ENCODE measurements at places on chromosomes 11 and 22.

DNA sequence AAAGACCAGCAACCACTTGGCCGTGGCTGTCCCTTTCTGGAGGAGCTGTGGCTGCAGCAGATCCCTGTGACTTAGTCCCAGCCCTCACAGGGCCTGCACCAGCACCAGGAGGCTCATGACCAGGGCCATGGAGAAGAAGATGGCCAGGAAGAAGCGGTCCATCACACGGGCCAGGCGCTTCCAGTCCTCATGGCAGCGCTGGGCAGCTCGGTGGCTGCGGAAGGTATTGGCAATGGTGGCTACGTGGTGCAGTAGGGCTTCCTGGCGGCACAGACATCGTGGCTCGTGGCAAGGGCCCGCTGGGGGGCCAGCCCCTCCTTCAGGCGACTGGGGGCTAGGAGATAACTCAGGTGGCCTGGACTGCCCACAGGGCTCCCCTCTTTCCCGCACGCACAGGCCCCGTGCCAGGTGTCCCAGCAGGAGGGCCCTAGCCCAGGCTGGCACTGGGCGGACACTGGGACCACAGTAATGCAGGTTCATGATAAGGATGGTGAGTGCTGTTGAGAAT, 5.1 kb downstream of the CHRNA10 start:
- no peak for DNase-seq

DNA sequence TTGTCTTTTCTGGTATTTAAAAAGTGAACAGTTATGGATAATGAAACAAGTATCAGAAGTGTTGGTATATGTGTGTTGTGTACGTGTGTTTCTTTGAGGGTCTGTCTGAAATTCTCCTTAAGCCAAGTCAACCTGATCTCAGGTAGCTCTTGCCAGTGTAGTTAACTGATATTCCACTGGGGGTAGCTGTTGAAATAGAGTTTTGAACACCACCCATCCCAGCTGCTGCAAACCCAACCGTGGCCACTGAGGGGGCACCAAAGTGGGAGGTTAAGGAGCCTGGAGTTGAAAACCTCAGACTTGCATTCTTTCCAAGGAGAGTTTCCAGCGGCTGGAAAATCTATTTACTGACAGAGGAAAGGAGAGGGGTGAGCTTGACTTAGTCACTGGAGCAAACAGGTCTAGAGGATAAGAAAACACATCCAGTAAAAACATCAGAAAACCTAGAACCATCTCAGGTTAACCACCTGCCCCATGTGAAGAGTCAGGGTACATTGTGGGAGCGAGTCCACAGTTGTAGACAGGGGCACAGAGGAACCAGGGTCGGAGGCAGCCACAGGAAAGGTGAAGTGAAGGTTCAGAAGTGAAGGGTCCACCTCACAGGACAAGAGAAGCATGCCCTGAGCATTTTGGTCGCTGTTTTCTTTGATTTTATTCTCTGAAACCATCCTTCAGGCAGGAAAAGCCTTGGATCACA, 8.8 kb upstream of the CUL5 start:
- peak; percentile 71 for DNase-seq

DNA sequence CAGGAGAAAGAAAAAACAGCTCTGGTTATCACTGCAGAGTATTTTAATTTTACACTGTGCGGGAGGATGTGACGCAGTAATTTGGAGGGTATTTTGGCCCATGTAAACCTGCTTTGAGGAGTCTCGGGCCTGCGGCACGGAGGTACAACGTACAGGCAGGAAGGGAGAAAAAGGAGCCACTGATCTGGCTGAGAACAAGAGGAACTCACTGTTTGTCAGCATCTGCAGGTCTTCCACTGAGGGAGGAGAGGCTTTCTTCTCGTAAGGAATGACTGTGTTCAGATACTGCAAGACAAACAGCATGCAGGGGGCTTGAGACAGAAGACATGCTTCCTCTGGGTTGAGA, 44.0 kb downstream of the FEZ1 start:
- no peak for DNase-seq

- DNase-seq = peak; percentile 22
Observed at GRCh38 chr11:34614344-34615104, 6.4 kb upstream of the EHF start.

DNA sequence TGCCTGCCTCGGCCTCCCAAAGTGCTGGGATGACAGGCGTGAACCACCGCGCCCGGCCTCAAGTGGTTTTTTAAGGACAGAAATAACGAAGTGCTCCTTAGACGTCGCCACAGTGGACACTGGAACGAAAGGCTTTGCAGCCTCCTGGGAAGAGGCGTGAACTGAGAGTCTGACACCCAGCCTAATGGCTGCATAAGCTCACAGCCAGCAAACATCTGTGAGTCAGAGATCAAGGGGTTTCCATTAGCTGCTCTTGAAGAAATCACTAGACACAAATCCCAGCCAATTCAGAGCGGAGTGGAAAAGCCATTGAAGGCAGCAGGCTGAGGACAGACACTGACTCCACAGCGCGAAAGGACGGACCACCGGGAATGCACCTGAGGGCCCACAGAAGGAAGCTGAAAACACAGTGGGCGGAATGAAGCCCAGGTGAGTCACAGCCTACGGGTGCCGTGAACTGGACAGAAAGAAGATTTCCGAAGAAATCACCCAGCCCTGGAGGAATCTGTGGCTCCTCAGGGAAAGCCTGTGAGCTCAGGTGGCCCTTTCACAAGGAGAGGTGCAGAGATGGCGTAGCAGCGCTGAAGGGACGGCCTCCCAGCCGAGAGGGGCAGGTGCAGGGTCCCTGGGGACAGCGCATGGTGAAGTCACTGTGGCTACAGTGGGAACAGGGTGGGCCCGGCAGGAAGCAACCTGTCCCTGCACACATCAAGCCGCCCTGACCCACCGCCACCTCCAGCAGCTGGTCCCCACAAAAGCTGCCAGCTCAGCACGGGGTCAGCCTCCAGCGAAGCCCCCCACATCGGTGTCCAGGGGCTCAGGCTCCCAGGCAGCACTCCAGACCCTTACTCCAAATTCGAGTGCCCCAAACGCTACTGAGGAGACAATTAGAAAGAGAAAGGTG, 11.6 kb downstream of the LMNTD2 start:
- peak; percentile 36 for DNase-seq

GRCh38 chr11:71568704-71569349, 3.5 kb downstream of the KRTAP5-10 start:
- DNase-seq = peak; percentile 7

DNA sequence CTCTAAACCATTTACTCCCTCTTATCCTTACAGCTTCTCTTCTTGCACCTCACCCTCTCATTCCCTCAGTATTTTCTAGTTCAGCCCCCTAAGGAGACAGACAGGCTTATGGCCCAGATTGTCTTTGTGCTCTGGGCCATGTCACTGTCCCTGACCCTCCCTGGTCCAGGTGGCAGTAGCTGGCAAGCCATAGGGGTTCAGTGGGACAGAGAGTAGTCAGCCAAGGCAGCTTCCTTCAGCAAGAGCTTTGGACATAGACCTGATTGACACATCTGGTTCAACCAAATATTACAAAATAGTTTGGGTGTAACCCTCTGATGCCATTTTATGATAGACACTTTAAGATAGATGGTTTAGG, 53.9 kb downstream of the NCAM1 start:
- DNase-seq = no peak

GRCh38 chr11:134483857-134484256, 71.8 kb upstream of the B3GAT1 start:
- DNase-seq = no peak

- peak; percentile 96 for DNase-seq
Observed at GRCh38 chr11:134120143-134120850, 51.4 kb downstream of the JAM3 start.

DNA sequence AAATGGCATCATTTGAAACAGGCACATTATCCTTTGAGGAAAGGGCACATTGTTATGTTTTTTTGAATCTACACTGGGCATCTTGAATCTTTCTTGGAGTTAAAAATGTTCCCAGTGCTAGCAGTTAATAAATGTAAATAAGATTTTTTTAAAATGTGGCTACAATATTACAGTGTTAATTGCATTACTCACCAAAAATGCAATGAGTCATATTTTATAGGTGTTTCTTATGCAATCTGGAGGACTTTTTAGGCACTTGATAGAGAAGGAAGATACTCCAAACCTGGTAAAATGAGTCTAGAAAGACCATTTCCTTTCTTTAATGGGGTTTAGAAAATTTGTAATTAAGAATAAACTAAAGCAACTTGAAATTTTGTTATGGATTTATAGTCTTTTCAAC, 238.0 kb downstream of the METTL15 start:
- no peak for DNase-seq

DNA sequence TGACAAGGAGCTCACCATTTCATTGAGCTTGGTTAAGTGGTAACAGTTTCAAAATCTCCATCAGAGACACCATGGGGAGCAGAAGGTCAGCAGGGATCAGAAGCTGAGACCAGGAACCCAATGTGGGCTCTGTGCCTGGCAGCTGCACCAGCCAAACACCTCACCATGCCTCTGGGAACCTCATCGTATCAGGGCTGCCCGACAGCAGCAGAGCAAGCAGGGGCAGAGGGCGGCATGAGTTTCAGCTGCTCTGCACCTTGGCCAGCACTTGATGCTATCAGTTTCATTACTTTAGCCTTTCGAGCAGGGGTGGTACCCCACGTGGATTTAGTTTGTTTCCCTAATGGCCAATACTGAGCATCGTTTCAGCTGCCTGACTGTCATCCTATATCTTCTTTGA, 77.8 kb downstream of the DGCR2 start:
- no peak for DNase-seq

DNA sequence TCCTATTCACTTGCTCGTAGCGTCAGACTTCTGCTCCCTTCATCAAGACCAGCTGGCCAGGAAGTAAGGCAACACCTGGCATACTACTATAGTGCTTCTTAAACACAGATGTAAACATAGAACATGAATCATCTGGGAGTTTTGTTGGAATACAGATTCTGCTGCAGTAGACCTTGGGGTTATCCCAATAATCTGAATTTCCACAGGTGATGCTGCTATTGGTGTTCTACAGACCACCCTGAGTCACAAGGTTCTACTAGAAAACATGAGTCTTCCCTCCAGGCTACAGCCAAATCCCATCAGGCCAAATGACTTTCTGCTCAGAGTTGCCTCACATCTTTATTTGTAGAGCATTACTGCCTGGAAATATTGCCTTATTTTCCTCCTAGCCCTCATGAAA, 175.2 kb downstream of the NELL1 start:
- no peak for DNase-seq

GRCh38 chr22:28900379-28900925, 17.1 kb downstream of the ZNRF3 start:
- no peak for DNase-seq

DNA sequence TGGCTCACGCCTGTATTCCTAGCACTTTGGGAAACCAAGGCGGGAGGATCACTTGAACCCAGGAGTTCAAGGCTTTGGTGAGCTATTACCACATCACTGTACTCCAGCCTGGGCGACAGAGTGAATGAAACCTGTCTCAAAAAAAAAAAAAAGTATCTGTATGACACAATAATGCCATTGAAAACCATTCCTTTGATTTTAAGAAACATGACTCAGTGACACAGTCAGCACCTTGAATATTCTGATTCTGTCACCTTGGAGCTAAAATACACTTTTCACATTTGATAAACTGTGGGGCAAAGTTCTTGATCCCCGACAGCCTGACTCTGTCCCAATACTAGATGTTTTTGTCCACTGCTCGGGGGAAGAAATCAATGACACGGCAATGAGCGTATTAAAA, 16.7 kb upstream of the ELFN2 start:
- DNase-seq = no peak

DNA sequence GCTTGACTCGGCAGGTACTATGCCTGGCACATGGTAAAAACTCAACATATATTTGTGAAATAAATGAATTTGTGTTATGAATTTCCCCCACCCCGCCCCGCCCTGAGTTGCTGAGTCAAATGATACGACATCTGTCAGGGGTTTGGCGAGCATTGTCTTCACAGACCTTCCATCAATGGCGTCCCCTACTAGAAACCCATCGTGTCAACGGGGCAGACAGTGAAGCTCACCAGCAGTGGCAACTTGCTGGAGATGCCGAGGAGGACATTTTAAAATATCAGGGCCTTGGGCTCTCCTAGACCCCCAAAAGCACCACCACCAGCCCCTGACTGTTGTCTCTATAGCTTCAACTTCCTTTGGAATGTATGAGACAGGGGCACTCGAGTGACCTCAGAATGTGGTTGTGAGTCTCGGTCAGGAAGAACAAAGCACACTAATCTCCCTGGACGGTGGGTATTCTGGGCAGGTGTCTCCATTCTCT, 761 bp upstream of the NXF1 start:
- peak; percentile 54 for DNase-seq

GRCh38 chr22:23224846-23225245, 44.5 kb downstream of the BCR start:
- no peak for DNase-seq

DNA sequence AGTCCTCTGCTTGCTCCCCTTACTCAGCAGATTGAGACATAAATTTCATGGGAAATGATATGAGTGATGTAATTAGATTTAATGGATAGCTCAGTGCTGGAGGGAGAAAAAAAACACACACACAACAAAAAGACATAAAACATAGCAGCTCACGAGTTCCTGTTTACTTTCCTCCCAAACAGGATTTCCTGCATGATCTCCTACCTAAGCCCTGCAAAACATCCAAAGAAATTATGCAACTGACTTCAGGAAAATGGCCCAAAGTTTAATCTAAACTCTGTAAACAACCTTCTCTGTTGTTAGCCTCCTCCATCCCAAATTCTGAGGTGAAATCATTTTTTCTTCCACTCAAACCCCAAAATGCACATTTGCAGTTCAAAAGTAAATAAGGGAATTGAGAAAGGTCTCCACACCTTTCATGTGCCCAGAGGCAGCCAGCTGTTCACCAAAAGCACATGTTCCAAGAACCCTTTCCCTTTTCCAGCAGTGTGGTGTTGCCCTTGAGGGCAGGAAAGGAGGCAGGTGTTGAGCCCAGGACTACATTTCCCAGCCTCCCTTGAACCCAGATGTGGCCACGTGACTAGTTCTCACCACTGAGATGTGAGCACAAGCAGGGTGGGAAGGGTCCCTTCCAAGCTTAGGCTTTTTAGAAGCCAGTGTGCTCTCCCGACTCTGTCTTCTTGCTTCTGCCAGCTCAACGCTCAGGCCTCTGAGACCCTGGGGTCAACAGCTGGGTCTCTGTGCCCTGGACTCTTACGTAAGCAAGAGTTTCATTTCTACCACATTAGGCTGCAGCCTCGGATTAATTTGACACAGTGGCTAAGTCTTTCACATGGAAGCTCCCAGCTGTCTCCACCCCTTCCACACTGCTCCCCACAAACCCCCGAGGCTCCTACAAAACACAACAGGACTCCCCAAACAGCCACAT, 301.2 kb downstream of the CTTN start:
- DNase-seq = no peak

DNA sequence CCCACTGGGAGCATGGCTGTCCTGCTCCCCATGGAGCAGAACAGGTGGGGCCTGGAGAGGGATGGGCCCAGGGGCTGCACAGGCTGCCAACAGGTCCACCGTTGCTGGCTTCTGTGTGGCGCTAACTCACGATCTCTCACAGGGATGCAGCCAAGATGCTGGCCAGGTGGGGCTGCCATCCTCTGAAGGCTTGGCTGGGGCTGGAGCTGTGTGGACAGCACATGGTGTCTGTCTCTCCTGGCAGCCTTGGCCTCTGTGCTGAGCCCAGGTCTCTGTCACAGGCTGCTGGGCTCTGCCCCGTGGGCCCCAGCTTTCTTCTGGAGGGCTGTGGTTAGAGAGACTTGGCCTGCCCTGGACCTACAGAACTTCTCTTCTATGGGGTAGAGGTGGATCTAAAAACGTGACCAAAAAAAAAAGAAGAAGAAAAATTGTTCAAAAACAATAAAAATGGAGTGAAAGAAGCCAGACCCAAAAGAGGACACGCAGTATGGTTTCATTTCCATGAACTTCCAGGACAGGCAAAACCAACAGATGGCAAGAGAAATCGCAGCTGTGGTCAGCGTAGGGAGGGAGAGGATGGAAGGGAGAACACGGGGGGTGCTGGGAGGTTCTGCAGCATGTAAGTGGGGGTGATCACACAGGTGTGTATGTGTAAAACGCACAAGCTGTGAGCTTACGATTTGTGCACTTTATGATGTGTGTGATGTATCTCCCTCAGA, 12.2 kb downstream of the PARVG start:
- DNase-seq = no peak

All from astrocyte of the hippocampus (primary cell).